ENCODE measurements at places on chromosomes 11 and 22.

DNA sequence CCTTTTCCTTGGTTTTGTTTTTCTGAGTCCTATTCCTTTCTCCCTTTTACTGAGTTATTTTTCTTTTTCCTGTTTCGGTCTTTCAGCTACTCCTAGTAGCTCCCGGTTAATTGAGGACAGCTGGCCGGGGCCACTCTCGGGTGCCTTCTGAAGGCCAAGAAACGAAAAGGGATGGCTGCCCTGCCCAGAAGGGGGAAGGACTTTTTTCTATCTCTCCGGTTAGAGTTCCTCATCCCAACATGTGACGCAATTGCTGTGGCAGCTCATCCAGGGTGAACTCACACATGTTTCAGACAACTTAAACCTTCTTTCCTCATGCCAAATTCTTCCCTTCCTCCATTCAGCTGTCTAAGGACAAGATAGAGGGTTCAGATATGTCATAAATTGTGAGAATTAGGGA lies 83.6 kb downstream of the PIWIL4 start:
- DNase-seq = no peak

- no peak for DNase-seq
Observed at GRCh38 chr11:57732661-57733060, 8.6 kb upstream of the SELENOH start.

DNA sequence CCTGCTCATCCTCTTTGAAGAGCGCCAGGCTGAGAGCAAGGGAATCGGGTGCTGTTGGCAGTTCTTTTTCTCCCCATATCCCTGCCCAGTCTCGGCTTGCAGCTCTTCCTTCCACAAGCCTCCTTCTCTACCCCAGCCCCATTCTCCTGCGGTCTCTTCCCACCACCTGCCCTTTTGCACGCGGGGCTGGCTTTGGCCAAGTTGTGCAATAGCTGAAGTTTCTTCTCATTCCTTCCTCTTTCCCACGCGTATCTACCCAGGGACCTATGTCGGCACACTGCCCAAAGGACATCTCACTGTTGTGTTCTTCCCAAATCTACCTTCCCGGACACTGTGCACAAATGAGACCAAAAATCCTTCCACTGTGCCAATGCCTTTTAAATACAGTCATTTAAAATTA lies 22.3 kb upstream of the HTR3A start:
- DNase-seq = no peak

DNA sequence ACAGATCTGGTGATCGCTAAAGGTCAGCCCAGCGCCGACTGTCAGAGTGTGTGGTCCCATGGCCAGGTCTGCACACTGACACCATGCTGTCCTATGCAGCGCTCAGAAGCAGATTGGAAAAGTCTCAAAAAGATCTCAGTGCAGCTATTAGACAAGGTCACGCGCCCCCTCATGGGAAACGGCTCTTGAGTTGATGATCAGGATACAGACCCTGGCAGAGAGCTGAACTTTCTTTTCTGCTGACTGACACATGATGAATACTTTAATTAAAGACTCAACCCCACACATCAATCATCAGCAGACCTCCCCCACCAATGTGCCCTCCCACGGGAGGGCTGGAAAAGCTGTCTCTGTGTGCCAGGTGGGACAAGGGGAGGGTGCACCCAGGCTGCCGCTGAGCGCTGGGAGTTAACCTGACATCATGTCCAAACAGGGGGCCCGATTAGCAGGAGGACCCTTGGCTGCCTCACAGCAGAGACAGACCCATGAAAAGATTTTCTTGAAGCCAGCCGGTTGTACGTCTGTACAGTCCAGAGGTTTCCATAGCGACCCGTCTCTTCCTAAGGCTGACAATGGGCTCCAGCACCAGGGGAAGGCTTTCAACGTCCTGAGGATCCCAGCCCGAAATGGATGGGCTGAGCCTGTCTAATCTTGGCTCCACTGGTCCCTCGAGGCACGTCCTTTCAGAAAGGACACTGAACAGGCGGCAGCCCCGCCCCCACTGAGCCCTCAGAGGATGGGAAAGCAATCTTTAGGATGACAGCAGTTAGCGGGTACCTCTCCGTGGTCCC lies 26.9 kb downstream of the RASD2 start:
- no peak for DNase-seq

GRCh38 chr11:22878039-22878438 lies 17.8 kb upstream of the CCDC179 start:
- no peak for DNase-seq

- no peak for DNase-seq
Observed at GRCh38 chr11:96614846-96615245, 225.0 kb downstream of the JRKL start.

DNA sequence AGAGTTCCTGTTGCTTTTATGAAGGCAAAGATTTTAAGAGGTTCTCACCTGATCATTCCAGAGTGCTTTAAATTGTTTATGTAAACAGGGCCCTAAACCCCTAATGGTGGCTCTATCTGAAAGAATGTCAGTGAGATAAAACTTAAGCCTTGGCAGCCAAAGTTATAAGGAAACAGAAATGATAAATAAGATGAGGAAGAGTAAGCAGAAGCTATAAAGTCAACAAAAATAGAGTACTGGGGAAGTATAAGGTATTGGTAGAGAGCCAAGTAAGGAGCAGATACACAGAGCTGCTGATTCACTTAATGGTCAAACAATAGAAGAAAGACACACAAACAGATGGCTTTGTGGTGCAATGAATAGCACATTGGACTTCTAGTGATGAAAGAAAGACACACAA lies 37.9 kb downstream of the TMPRSS5 start:
- DNase-seq = no peak

DNA sequence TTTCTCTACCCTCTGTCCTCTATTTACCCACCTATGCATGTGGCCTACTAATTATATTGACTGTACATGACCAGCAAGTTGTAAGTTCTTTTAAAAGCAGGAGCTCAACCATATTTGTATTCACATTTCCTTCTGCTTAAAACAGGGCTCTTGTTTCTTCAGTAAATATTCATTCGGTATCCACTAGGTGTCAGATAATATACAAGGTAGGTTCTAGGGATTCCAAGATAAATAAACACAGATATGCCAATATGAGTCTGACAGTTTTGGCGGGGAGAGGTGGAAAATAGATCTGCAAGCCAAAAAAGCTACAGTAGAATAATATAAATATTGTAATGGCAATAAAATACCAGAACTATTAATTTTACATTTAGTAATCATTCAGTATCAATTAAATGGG lies 15.3 kb upstream of the RAB30 start:
- no peak for DNase-seq

GRCh38 chr11:19723572-19724342 lies 11.1 kb downstream of the NAV2 start:
- DNase-seq = no peak

DNA sequence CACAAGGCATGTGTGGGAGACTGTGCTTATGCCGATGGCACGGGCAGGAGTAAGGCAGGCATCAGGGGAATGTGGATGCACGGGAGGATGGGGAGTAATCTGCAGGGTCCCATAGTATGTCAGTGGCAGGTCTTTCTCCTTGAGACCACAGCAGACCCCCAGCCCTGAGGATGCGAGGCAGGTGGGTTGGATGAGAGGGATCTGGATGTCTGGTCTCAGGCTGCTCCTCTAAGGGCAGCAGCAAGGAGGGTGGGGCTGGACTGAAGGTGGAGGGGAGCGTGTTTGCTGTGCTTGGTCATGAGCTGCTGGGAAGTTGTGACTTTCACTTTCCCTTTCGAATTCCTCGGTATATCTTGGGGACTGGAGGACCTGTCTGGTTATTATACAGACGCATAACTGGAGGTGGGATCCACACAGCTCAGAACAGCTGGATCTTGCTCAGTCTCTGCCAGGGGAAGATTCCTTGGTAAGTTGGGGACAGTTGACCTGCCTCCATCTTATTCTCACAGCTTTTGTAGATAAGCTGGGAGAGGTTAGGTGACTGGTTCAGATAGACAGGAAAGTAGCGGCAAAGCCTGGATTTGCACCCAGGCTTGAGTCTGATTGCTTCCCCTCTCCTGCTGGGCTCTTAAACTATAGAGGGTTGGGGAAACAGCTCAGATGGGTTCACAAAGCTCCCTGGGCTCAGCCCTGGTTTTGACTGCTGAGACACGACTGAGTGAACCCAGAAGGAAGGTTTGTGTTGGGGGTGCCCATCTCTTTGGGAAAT lies at the start of gene APOL1:
APOL1 (plus strand) TSS at position 380 of the 769 bp plus-strand sequence. CDS start 1,823 bp downstream, outside the sequence.
- peak; percentile 26 for DNase-seq

DNA sequence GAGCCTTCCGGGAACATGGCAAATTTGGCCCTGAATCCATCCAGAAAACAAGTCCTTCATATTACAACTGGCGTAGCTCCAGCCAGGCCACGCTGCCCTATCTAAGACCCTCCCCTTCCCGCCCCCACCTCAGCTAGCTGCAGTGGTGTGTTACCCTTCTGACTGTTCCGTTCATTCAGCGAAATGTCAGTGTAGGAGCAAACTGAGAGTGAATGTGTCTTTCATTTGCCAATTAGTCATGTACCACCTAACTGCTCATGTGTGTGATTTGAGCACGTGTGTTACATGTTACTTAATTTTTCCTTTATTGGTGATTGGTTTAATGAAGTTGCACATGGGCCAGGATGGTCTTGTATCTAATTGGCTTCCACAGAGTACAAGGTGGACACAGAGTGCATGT lies 34.8 kb upstream of the POU2AF1 start:
- DNase-seq = no peak

GRCh38 chr11:17257196-17257595 lies 19.3 kb upstream of the NUCB2 start:
- no peak for DNase-seq

DNA sequence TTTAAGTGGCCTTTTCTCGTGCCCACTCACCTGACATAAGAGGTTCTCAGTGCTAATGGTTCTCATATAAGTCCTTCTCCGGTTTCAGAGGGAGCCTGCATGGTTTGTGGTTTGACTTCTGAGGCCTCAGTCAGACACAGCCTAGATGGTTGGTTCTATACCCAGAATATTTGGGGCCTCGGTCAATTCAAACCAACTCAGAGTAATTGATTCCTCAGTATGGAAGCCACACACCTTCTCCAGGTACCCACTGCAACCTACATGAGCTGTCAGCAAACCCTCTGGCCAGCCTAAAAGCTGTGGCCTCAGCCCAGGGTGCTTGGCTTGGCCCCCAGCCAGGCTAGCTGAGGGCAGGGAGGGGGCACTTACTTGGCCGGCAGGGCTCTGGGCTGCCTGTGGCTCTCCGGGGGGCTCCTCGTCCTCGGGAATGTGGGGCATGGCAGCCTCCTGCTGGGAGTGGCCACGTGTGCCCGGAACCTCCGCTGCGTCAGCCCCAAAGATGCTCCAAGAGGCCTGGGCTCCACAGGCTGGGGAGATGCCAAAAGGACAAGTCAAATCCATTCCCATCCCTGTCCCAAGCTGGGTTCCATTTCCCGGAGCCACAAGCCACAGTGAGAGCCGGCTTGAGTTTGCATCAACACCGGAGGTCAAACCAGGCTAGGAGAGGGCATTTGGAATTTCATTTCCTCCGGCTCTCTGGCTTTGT lies 41.7 kb downstream of the IRAG1 start:
- DNase-seq = no peak

GRCh38 chr22:37340331-37341262 lies 58.3 kb downstream of the CYTH4 start:
- DNase-seq = no peak

DNA sequence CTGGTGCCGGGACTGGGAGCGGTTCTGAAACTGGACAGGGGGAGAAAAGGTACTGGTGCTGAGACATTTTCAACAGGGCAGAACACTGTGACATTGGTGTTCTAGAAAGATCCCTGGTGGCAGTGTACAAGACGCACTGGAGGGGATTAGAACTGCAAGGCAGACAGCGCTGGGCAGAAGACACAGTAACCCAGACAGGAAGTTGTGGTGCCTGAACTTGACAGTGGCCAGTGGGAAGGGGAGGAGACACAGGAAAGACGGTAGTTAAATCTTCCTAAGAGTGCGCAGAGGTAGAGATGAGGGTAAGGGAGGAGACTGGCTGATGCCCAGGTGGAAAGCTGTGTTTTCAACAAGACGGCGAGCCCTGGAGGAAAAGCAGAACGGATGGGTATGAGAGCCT lies 24.5 kb downstream of the FAM227A start:
- DNase-seq = no peak

GRCh38 chr11:17739945-17740338 lies 5.4 kb downstream of the KCNC1 start:
- no peak for DNase-seq

DNA sequence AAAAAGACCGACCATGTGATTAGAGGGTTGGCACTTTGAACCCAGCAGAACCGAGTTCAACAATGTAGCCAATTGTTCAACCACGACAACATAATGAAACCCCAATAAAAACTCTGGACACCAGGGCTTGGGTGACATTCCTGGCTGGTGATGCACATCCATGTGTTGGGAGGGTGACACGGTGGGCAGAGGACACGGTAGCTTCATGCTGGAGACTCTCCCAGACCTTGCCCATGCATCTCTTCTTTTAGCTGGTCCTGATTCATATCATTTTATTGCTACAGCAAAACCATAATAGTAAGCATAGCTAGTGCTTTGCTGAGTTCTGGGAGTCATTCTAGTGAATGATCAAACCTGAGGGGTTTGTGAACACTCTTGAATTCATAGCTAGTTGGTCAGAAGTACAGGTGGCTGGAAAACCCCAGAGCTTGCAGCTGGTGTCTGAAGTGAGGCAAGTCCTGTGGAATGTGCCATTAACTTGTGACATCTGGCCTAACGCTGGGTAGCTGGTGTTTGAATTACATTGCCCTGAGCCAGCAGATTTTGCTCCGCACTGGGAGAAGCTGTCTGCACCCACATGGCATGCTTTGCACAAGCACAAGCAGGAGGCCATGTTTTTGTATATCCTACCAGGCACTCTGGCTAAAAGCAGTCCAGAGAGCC lies 14.0 kb downstream of the RPUSD4 start:
- no peak for DNase-seq

- DNase-seq = no peak
Observed at GRCh38 chr11:96256215-96257011, 86.6 kb downstream of the MAML2 start.

DNA sequence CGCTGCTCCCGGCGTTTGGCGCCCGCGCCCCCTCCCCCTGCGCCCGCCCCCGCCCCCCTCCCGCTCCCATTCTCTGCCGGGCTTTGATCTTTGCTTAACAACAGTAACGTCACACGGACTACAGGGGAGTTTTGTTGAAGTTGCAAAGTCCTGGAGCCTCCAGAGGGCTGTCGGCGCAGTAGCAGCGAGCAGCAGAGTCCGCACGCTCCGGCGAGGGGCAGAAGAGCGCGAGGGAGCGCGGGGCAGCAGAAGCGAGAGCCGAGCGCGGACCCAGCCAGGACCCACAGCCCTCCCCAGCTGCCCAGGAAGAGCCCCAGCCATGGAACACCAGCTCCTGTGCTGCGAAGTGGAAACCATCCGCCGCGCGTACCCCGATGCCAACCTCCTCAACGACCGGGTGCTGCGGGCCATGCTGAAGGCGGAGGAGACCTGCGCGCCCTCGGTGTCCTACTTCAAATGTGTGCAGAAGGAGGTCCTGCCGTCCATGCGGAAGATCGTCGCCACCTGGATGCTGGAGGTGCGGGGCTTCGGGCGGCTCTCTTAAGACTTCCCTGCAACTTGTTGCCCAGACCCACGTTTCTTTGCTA lies at the start of gene CCND1:
CCND1 (plus strand) TSS at position 162 of the 587 bp plus-strand sequence; CDS start at position 320, 158 bp downstream.
- DNase-seq = peak; percentile 83

- DNase-seq = no peak
Observed at GRCh38 chr11:44726283-44727113, at the start of gene TSPAN18. Gene TSPAN18 (plus strand): TSS chr11:44726962. CDS start chr11:44906417, 179,455 bp downstream.
